ENCODE measurements at places on chromosomes 4 and X.

- DNase-seq = no peak
Observed at GRCh38 chrX:140672840-140673731, 36.5 kb upstream of the LINC00632 start.

DNA sequence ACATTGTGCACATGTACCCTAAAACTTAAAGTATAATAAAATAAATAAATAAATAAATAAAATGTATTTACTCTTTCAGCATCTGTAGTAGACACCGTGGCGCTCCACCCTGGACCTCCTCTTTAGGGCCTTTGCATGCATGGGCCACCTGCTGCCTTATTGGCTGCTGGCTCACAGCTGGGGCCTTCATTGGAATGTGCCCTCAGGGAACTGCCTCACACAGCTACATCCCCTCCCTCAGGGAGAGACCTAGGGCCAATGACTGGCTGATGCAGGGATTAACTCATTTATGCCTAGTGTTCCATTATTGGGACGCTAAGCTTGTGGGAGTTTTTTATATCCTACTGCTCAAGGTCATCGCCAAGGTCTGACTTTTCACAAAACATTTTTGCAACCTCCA is 302.9 kb upstream of the FTHL17 start:
- DNase-seq = peak; percentile 34

DNA sequence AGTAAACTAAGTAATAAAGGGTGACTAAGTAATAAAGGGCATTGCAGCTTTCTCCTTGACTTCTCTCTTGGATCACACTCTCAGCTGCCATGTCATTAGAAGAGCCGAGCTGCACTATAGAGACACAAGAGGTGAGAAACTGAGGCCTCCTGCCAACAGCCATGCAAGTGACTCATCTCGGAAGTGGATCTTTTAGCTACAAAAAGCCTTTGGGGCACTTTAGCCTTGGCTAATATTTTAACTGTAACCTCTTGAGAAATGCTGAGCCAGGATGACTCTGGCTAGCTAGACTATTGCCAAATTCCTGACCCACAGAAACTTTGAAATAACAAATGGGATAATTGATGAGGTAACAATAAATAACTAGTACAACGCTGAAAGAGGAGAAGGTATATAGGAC is 1.5 kb upstream of the NEIL3 start:
- DNase-seq = no peak

DNA sequence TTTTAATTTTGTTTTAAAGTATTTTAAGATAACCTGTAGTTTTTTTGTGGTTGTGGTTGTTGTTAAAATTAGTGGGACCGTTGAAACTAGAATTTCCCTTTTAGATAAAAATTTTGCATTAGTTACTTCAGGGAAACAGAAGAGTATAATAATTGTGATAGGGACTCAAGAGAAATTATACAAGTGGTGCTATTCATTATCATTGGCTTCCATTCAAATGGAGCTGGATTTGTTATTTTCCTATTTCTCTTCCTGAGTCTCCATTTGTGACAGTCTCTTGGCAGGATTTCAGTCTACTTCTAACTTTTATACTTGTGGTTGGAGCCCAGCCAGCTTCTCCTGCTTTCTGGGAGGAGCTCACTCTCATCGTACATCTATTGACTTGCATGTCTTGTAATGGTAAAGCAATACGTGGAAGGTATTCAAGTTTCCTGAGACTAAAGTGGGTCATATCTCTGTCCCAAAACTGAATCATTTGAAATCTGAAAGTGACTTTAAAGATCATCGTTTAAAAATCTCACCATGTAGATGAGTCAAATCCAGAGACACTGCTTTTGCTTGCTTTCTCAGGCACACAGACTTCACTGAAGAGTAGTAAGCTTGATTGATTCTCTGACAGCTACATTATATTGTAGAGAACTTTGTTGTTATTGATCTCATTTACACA is 155.8 kb downstream of the RPA4 start:
- no peak for DNase-seq

DNA sequence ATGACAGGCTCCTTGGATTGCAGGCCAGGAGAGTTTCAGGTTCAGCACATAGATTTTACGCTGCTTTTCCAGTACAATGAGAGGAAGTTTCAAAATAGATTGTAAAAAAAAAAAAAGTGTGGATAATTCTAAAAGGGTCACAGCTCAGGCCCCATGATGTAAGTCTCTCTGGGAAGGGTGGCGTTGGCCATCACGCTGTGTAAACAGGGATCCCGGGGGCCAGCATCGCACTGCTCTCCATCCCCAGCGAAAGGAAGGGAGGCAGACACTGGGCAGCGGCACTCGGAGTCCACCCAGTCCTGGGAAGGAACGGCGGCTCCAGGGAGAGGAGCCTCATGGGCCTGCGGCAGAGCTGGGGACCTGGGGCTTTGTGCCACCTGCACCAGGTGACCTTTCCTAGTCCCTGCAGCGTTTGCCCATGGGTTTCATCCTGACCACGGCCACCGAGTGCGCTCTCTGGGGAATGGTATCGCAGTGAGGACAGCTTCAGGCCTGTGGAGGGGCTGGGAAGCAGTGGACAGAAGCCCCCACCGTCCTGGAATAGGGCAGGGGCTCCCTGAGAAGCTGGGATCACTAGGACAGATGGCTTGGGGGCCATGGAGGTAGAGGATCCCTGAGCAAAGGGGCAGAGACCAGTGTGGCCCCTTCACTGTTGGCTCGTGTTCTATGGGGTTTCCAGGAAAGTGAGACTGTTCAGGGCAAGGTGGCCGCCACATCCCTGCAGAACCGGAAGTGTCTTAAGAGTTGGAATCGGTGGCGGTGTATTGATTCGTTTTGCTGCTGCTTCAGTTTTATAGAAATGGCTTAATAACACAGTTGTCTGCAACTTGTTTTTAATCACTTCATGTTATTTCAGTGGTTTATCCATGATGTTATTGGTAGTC is 38.9 kb downstream of the RGS12 start:
- no peak for DNase-seq

GRCh38 chr4:156516698-156517097 is 454.9 kb downstream of the PDGFC start:
- DNase-seq = no peak

GRCh38 chr4:143358923-143359643 is 22.4 kb downstream of the GAB1 start:
- no peak for DNase-seq

- no peak for DNase-seq
Observed at GRCh38 chr4:170007113-170007512, 19.1 kb downstream of the MFAP3L start.

DNA sequence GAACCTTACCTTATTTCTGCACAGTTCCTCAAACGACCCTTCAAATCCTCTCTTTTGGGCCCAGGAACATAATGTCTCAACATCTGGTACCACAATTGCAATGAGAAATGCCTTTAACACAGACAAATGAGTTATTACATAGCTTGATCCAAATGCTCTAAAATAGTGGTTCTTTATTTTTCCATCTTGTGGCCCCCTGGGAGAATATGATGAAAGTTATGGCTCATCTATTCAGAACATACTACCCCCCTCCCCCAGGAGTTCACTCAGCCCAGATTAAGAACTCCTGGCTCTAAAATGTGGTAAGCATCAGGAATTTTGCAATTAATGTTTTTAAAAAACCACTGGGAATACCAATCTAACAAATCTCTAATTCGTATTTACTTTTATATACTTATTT is 23.9 kb upstream of the CENPU start:
- DNase-seq = no peak

GRCh38 chrX:84240848-84241565 is 53.0 kb upstream of the RPS6KA6 start:
- no peak for DNase-seq

GRCh38 chrX:63718010-63718694 is 66.9 kb downstream of the ARHGEF9 start:
- no peak for DNase-seq

DNA sequence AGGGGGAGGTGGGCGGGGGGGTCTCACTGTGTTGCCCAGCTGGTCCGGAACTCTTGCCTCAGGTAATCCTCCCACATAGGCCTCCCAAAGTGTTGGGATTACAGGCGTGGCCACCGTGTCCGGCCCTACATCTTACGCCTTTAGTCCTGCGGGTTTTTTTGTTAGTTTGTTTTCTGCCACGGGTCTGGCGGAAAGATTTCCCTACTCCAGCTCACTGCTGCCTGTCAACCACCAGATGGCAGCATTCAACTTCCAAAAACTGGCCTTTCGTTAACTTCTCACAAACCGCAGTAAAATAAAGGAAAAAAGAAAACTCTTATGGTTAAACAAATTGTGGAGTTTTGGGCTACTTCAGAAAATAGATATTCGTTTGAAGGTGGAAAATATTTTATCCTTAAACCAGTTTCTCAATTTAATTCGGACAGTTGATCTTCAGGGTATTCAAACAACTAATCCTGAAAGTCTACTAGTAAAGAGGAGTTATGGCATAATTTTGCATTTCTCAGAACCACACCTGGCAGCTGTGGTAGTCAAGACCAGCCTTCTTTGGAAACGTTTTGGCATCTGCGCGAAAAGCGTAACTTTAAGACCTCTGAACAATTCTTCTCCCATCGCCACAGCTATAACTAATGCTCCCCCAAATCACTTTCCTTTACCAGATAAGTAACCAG is 41.1 kb downstream of the LUZP4 start:
- peak; percentile 64 for DNase-seq
